ENCODE measurements at places on chromosomes 2 and 18.
A peak's percentile ranks its signal among the peaks of the same experiment; 100 is the strongest.

- peak; percentile 24 for DNase-seq
These were observed 18.5 kb downstream of the PMAIP1 start for GRCh38 chr18:59918320-59918755.

DNA sequence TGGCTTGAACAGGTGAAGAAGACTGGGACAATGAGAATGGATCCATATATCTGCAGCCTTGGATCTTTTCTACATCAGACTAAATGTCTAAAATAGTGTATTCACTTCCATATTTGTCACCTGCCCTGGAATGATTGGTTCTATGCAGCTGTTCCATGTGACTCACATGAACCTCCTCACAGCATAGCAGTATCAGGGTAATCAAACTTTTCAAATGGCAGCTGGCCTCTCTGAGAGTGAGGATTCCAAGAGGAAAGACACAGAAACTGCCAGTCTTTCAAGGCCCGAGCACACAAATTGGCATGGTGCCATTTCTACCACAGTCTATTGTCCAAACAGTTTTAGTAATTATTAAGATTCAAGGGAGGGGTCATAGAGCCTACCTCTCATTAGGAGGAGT, 859.3 kb downstream of the BCL11A start:
- no peak for DNase-seq

- DNase-seq, result no peak
These were observed 59.8 kb downstream of the BMP10 start for GRCh38 chr2:68811364-68811763.

GRCh38 chr2:113183264-113183663, 9.5 kb downstream of the PSD4 start:
- DNase-seq, result no peak

- no peak for DNase-seq
These were observed 40.8 kb downstream of the KCMF1 start for GRCh38 chr2:85011747-85012146.

DNA sequence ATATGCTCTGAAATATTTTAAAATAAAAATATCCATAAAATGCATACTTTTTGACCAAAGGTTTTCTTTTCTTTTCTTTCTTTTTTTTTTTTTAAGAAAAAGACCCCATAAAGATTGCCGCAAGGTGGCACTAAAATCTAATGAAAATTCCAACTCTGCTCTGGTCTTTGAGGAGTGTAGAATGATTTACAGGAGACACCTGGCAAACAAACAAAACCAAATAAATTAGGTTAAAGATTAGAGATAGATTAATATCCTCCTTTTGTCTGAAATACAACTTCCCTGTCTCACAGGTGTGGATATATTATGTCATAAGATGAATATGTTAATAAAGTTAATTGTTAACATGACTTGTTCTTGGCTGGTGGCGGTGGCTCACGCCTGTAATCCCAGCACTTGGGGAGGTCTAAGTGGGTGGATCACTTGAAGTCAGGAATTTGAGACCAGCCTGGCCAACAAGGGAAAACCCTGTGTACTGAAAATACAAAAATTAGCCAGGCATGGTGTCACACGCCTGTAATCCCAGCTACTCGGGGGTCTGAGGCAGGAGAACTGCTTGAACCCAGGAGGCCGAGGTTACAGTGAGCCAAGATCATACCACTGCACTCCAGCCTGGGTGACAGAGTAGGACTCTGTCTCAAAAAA, 3.5 kb upstream of the RHOB start:
- DNase-seq, result no peak

DNA sequence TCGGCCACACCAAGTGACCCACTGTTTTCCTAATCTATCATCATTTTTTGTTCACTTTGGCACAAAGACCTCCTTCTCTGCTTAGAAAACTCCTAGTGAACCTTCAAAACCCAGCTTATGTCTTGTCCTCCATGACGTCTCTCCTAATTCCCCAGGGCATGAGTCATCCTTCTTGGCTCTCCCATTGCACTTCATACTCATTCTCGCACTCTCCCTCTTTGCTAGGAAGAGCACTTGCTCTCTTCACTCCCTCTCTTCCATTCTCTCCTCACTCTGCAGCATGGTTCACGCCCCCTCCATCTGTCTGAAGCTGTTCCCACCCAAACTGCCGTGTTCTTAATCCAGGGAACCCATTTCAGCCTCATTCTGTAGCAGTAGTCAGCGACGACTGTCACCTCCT, 103.9 kb downstream of the MRO start:
- DNase-seq, result no peak
